ENCODE measurements at places on chromosomes 1 and 21.

DNA sequence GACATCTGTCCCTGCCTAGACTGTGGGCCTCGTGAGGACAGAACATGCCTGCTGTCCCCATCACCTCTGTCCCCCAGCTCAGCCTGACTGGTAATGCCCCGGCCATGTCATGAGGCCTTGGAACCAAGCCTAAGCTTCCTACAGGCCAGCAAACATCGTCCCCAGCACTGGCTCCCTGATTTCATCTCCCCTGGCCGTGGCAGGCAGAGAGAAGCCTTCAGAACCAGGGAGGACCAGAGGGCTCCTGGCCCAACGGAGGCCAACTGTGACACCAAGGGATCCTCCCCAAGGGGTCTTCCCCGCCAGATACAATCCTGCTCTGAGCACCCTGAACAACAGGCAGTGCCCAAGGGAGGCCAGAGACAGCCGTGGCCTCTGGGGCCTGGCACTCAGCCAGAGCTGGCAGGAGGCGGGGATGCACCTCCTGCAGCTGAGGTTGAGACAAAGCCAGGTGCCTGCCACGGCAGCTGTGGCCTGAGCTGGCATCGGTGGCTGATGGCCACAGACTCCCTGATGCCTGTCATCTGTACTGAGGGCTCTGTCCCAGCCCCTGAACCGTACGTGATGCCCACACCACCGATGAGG, 9.9 kb upstream of the NPHP4 start:
- DNase-seq = peak; percentile 64

DNA sequence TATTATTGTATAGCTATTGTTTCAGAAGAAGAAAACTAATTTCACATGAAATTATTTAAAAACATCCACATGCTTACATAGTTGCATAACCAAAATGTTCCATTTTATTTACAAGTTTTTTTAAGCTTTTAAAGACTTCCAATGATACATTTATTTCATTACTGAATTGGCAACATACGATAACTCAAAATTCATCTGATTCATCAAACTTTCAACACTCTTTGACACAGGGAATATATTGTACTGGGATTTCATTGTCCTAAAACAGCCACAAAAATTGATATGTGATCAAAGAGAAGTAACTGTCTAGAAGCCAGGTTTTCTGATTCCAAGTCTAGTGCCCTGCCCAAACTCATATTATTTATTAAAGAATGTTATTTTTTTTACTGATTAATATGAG, 131.4 kb upstream of the USP24 start:
- DNase-seq = no peak

- DNase-seq = peak; percentile 99
Measured at GRCh38 chr1:33152685-33153432, 29.0 kb downstream of the TRIM62 start.

DNA sequence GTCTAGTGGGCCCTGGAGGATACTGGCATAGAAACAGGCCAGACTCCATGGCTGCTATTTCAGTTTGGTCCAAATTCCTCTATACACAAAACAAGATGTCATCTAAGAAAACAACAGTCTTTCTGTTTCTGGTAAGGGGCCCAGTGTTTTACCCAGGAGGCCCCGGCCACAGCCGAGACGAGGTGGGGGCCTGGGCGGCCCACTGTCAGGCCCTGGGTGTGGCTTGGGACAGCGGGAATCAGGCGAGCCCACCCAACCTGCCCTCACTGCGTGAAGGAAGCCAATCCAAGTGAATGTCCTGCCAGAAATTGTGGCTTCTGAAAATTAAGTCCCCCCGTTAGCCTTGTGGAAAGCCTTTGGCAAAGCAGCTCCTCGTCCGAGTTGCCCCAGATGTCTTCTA, 31.2 kb upstream of the GPR153 start:
- DNase-seq = peak; percentile 2

- no peak for DNase-seq
Measured at GRCh38 chr1:107867422-107867821, 97.6 kb downstream of the VAV3 start.

GRCh38 chr1:35832276-35832905, 24.6 kb downstream of the AGO4 start:
- DNase-seq = no peak

- no peak for DNase-seq
Measured at GRCh38 chr1:201489643-201490261, 17.2 kb downstream of the CSRP1 start.

DNA sequence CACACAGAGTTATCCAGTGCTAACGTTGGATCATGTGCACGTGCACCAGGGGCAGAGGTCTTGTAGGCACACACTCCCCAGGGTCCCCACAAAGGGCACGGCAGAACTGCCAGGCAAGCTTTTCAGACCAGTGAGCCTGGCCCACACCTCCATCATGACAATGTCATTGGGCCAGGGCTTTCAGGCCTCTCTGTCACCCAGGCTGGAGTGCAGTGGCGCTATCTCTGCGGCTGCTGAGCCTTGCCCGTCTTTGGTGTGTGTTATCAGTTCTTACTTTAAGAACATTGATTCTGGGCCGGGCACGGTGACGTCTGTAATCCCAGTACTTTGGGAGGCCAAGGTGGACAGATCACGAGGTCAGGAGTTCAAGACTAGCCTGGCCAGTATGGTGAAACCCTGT, 44.2 kb downstream of the PKNOX1 start:
- no peak for DNase-seq

GRCh38 chr21:26164311-26164710, 6.3 kb downstream of the APP start:
- DNase-seq = no peak

- DNase-seq = no peak
Measured at GRCh38 chr1:45510972-45511527, 10.6 kb downstream of the PRDX1 start.

DNA sequence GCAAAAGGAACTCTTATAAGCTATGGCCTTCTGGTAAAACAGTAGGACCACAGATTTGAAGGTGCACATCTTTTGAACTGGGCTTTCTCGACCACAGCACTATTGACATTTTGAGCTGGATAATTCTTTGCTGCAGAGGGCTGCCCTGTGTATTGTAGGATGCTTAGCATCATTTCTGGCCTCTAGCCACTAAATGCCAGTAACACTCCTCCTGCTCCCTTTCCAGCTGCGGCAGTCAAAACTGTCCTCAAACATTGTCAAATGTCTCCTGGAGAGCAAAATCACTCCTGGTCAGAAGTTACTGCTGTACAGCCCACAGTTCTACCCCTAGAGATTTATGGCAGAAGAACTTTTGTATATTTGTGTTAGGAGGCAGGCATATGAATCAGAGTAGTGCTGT, 836.7 kb downstream of the PLA2G4A start:
- no peak for DNase-seq

- no peak for DNase-seq
Measured at GRCh38 chr1:233656032-233656635, 42.2 kb downstream of the KCNK1 start.

GRCh38 chr1:232287676-232288569, 342.0 kb downstream of the SIPA1L2 start:
- no peak for DNase-seq

DNA sequence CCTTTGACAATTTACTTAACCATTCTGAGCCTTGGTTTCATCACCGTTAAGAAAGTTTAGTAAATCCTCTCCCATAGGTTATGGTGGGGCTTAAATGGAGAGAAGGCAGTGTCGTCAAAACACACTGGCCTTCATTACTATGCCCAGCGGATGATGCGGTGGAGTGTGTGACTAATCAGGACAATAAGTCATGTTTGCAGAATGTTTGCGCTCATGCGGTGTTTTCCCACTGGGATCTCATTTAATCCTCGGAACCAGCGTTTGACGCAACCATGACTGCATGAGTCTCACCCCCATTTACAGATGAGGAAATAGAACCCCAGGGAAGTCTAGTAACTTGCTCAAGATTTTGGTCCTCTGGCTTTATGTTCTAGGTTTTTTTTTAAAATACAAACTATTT, 17.5 kb downstream of the SLC26A9 start:
- peak; percentile 87 for DNase-seq

DNA sequence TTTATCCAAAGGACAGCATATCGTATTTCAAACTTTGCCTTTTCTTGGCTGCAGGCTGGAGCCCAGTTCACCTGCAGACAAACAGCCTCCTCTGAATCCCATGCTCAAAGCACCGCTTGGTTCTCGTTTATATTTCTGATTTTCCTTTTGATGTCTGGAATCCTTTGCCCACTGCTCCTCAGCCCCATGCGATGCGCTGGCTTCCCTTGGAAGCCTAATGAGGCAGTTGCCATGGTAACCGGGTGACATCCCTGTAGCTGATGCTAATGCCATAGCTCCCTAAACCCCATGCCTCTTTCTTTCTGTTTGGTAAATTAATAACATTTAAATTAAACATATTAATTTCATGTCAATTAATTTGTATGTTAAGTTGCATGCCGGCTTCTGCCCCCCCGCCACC, 327.1 kb downstream of the PRDM2 start:
- DNase-seq = no peak

DNA sequence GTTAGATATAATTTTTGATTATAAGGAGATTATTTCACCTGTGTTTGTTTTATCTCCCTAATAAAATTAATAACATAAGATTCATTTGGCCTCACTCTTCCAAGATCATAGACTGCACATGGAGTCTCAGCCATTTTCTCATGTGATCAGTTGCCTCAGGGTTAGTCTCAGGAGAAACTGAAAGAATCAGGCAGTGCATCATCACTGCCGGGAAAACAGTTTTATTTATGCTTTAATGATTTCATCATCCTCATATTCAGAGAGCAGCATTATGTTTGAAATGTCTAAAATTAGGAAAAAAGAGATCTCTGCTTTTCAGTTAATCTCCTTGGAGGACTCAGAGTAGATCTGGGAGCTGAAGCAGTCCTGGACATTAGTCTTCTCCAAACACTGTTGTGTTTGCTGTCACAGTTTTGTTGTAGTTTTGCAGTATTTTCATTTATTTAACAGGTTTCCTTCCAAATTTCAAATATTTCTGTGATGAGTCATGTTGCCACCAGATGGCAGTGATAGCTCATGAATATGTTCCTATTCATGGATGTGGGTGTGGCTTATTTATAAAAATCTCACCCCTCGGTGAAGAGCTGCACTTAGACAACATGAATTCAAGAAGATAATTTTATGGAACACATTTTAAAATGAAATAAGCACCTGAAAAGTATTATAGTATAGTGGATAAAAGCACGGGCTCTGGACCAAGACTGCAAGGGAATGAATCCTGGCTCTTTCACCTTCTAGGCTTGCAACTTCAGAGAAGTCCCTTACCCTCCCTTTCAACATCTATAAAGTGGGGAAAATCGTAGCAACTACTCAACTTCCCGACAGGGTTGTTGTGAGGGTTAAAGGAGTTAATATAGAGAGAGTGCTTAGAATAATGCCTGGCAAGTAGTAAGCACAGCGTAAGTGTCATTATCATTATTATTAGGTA, 31.2 kb downstream of the CHD1L start:
- peak; percentile 69 for DNase-seq

DNA sequence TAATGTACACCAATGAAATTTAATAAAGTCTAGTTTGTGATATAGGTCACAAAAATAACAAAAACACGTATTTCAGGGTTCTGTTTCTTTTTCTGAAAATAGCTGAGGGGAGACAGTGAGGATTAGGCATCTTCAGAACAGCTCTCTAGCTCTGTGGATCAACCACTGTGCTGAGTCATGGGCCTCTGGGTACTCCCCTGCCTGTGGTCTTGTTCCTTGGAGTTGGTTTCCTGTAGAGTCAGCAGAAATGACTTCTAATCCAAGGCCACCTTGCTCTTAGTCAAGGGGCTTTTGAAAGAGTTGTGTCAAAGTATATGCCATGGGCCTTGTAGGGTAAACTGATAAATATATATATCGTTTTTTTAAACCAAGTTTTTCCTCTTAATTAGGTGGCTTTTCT, 141.8 kb upstream of the ZRANB2 start:
- DNase-seq = no peak

DNA sequence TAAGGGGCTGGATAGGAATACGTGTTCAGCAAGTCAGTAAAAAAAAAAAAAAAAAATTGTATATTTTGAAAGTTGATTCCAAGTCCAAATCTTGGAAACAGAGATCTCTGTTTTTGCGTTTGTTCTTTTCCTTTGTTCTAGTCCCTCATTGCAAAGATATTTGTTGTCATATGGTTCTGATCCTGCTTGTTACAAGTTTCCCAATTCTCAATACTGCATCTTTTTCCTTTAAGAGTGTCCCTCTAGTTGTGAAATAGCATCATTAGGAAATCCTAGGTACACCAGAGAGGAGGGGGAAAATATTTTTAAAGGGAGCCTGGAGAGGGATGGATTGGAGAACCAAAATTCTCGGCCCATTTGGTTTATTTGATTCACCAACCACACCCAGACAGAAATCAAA, 152.2 kb upstream of the C1orf105 start:
- DNase-seq = no peak
